AG09309 (cell line): ENCODE measurements at places on chromosomes 5 and 9.
A peak's percentile ranks its signal among the peaks of the same experiment; 100 is the strongest.

DNA sequence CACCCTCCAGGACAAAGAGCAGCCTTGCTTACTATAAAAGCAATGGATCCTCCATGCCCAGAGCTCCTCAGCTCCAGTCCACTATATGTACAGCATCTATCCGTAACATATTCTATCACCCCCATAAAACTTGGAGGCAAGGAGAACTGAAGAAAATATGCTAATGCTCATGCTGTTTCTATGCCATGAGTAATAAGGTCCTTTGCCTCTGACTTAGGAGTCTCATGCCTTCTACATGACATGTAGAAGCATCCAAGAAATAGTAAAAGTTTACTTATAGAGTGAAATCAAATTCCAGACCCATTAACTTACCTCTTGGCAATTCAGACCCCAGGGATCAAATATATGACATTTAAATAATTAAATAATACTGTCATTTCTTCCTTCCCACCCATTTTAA, 33.7 kb downstream of the SSBP2 start:
- no peak for DNase-seq

DNA sequence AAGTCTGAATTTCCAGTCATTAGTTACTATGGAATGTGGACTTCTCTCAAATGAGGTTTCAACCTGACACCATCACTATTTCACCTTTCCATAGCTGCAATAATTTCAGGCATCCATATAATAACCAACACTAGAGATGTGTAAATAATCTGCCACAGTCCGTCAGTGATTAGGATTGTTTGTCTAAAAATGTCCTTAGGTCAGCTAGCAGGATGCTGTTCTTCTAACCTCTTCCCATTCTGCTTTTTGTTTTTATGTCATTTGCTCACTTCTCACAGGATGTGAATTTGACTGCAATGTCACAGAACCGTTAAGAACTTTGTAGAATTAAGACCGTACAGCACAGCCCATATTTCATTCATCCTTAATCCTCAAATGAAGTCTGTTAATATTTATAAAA, 166.4 kb upstream of the RASA1 start:
- DNase-seq = no peak

DNA sequence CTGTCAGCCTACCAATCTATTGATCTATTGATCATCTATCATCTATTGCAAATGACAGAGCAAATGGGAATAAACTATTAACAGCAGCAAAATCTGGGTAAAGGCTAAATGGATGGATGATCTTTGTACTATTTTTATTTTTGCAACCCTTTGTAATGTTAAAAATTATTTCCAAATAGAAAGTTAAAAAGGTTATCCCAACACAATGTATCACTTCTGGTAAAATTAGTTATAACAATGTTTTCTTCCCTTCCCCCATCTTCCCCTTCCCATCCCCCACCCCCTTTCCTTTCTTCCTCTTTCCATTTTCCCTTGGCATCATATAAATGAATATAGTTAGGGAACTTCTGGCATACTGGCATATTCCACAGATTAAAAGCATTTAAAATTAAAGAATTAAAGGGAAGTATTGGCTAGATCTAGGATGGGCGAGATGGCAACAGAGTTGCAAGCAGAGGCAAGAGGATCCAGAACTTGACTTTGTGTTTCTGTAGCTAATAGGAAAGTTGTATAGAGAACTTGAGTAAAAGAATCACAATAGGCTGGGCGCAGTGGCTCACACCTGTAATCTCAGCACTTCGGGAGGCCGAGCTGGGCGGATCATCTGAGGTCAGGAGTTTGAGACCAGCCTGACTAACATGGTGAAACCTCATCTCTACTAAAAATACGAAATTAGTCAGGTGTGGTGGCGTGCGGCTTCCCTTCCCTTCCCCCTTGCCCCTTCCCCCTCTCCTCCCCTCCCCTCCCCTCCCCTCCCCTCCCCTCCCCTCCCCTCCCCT, 66.6 kb upstream of the TAF11L2 start:
- DNase-seq = no peak

DNA sequence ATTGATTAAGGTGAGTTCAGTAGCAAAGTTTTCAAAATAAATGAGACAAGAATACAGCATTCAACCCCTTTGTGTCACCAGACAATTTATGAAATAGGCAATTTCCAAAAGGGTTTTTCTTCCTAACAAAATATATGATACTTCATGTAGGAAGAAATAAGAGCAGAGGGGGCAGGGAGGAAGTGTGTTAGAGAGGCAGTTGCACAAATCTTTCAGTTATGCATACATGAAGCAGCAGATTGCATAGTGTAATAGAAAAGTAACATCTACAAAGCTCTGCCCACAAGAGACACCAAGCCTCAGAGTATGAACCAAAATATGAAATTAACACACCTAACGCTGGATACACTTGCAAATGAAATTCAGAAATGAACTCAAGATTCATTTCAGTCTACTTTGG, 157.0 kb downstream of the DENND1A start:
- DNase-seq = no peak

- DNase-seq = no peak
Measured at GRCh38 chr5:146005723-146006122, 69.3 kb downstream of the SH3RF2 start.

GRCh38 chr9:34552986-34553385, 30.2 kb upstream of the ENHO start:
- no peak for DNase-seq

DNA sequence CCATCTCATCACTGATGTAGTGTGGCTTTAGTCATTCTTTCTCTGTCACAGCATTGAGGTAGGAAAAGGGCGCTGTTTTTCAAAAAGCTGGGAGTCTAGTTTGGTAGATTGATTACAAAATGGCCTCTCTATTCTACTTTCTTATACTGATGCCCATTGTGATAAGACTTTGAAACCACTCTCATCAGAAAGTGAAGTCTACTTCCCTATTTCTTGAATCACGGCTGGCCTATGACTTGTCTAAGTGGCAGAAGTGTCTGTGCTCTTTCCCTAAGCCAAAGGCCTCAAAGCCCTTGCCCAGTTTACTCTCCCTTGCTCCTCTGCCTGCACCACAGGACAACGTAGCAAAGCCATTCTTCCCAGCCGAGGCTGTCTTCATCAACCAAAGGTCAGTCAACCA, 83.0 kb upstream of the IL33 start:
- no peak for DNase-seq

- DNase-seq = no peak
Measured at GRCh38 chr9:113267911-113268566, 7.3 kb downstream of the CDC26 start.

DNA sequence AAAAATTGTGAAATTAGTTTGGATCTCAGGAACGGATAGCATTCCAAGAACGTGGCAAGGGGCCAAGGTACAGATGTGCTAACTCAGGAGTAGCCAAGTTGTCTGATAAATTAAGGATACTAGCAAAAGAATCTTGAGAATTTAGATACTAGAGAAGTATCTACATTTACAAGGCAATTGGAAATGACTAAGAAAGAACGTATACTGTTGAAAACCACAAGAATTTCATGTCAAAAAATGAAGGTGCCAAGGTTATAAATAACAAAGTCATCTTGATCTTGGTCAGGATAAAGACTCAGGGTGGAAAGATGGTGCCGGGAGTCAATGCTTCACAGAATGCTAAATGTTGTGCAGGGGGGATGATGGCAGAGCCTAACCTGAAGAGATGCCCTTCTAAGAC, 19.2 kb downstream of the CAPSL start:
- DNase-seq = peak; percentile 92

- peak; percentile 35 for DNase-seq
Measured at GRCh38 chr5:58407042-58407719, 52.7 kb downstream of the PLK2 start.

GRCh38 chr5:153350175-153350883, 140.1 kb upstream of the GRIA1 start:
- no peak for DNase-seq

- DNase-seq = no peak
Measured at GRCh38 chr5:126383776-126384175, 39.4 kb upstream of the GRAMD2B start.

GRCh38 chr5:7869474-7870136, 657 bp downstream of the MTRR start:
- DNase-seq = no peak

DNA sequence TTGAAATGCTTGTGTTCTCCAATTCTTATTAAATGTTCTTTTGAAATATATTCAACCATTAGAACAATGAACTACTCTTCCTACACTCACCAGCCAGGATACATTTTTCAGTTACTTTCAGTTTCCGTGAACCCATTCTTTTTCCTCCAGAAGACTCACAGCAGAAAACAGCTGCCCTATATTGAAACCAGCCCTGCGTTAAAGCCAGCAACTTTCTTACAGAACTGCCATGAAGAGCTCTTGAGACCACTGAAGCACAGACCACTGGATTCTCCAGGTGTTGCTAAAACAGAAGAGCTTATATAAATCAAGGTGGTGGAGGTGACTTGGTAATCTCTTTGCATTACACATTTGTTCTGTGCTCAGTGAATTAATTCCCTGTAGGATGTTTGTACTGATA, 365.9 kb upstream of the C9orf72 start:
- DNase-seq = no peak

DNA sequence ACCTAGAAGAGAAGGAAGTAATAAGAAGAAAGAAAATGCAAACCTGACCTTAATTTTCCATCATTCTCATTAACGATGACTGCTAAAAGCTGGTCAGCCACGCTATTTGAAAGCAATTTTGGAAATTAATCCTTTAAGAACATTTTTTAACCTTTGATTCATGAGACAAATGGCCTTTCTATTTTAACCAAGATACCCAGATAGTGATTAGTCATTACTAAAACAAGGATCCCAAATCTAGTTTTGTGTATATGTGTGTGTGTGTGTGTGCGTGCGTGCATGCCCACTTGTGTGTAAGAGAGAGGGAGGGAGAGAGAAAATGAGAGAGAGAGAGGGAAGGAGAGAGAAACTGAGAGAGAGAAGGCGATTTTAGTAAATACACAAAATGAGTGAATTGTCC, 329.5 kb downstream of the DEPDC1B start:
- no peak for DNase-seq

DNA sequence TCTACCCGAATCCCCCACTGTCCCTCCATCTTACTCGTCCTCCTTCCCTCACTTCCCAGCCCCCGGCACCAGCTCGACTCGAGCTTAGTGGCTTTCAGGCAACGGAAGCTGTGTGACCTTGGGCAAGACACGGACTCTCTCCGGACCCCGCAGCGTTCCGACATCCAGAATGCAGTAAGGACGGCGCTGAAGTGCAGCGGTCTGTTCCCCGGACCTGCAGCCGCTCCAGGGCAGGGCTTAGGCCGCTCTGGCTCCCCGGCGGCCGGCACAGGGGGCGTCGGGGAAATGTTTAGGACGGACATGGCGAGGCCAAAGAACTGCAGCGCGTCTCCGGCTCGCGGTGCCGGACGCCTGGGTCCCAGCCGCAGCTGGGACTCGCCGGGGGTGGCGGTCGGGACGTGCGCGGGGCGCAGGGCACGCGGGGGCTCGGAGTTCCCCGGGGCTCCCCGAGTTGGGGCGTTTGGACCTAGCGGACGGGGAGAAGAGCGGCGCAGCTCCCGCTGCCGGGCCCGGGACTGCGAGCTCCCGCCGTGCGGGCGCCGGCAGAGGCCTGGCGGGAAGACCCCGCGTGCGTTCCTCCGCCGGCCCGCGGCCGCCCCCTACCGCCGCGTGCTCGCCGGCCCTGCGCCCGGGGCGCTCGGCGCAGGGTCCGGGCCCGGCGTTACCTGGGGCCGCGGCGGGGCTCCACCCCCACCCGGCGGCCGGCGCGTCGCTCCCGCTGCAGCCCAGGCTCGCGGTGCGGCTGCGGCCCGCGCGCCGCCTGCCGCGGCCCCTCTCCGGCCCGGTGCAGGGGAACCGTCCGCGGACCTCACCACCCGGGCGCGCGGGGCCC, 5.6 kb upstream of the RNF44 start:
- DNase-seq = no peak

DNA sequence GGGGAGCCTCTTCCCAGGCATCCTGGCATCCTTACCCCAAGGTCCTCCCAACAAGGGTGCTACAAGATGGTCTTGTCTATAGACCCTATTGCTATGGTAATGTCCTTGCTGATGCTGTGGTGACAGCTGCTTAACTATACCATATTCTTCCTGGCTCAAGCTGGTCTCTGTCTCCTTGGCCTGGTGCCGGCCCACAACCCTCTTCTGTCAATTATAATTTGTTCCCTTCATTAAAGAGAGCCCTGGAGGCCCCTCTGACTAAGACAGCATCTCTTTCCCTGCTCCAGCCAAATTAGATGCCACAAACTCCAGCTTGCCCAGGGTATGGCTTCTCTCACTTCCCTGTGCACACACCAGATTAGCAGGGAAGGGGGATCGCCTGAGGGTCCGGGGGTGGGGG, 86.7 kb downstream of the PSD2 start:
- DNase-seq = no peak

- peak; percentile 55 for DNase-seq
Measured at GRCh38 chr9:35829084-35829763, at the start of gene TMEM8B. Gene TMEM8B (plus strand): TSS chr9:35829228. CDS start chr9:35829448, 220 bp downstream.

- no peak for DNase-seq
Measured at GRCh38 chr5:55231919-55232270, 1.5 kb downstream of the CCNO start.

GRCh38 chr9:114913656-114914055, 16.7 kb downstream of the TNFSF8 start:
- no peak for DNase-seq

DNA sequence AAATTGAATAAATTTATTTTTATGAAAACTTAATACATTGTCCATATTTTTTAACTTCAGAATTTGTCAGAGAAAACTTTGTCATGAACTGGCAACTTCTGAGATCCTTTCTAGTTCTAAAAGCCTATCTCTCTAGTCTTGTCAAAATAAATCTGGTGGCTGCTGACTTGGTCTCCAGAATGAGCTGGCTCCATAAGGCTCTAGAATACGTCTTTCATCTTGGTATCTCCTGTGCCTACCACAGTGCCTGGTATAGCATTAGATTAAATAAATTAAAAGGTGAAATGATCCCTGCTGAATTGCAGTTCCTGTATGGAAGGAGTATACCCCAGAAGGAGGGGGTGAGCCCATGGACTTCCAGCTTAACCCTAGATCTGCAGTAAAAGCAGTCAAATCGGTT, 2.6 kb upstream of the FOCAD start:
- DNase-seq = no peak

DNA sequence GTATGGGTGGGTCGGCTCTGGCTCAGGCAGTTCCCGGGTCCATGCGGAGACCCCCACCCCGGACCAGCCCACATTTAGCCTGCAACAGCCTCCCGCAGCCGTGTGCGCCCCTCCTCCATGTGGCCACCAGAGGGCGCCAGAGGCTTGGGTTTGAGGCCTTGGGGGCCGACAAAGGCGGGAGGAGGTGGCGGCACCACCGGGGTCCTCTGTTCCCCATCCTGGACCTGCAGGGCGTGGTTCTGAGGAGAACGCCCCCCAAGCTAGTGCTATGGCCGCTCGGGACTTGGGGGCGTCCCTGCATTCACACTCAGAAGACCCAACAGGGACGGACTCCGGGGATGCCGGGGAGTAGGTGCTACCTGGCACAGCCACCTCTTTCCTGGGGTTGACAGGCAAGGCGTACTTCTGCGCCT, 16.5 kb downstream of the ASS1 start:
- no peak for DNase-seq

GRCh38 chr5:123297198-123297831, 125.9 kb downstream of the CEP120 start:
- DNase-seq = no peak

GRCh38 chr5:135565266-135565665, 13.5 kb downstream of the CXCL14 start:
- DNase-seq = no peak
